ENCODE measurements at places on chromosomes 4 and X.

- no peak for DNase-seq
These were observed 270.5 kb downstream of the TENM3 start for GRCh38 chr4:182513587-182514291.

- DNase-seq, result no peak
These were observed 33.3 kb downstream of the FRYL start for GRCh38 chr4:48746608-48747362.

GRCh38 chrX:102651242-102652011 lies at the start of gene GPRASP1:
GPRASP1 (plus strand) TSS chrX:102651483; CDS start chrX:102653914, 2,431 bp downstream.
- DNase-seq, result peak; percentile 36

GRCh38 chr4:150510176-150510865 lies 71.6 kb upstream of the MAB21L2 start:
- no peak for DNase-seq

DNA sequence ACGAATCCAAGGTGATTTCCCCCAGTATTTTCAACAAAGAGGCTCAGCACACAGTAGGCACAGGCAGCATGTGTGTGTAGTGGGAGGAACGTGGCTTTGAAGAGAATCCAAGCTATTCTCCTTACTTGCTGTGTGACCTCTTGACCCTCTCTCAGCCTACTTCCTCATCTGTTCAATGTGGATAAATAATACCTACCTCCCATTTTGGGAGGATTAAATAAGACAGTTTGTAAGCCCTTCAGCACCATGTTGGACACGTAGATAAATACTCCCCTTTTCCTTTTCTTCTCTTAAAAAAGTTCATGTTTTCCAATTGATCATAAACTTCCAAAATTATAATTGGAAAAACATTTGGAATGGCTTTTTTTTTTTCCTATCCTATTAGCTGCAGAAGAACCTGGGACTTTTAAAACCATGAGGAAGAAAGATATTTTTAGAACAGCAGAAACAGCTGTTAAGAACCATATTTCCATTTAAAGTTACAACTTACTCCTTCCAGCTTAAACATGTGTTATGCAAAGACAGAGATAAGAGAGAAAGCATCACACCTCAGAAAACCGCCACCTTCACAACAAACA lies 56.1 kb upstream of the TMEM131L start:
- no peak for DNase-seq

DNA sequence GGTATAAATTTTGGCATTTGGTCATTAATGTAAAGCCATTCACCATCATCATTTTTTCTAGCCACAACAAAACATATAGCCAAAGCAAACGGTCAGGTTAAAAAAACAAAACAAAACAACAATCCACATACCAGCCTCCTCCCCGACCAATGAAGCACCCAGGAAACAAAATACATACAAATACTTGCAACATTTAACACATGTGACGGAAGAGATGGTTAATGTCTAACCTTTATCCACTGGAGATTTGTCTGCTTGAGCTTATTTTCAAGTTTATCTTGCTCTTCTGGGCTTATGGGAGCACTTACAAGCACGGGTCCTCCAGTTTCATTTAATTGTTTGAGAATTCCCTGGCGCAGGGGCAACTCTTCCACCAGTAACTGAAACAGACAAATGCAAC lies 857.5 kb upstream of the FTHL17 start:
- no peak for DNase-seq

Data from activated gamma-delta T cell treated with anti-CD3 and anti-CD28 coated beads, Interleukin-2, amount 50 U/mL, for 16 hours (primary cell).